ENCODE measurements at places on chromosomes 2 and 18.
A peak's percentile ranks its signal among the peaks of the same experiment; 100 is the strongest.

DNA sequence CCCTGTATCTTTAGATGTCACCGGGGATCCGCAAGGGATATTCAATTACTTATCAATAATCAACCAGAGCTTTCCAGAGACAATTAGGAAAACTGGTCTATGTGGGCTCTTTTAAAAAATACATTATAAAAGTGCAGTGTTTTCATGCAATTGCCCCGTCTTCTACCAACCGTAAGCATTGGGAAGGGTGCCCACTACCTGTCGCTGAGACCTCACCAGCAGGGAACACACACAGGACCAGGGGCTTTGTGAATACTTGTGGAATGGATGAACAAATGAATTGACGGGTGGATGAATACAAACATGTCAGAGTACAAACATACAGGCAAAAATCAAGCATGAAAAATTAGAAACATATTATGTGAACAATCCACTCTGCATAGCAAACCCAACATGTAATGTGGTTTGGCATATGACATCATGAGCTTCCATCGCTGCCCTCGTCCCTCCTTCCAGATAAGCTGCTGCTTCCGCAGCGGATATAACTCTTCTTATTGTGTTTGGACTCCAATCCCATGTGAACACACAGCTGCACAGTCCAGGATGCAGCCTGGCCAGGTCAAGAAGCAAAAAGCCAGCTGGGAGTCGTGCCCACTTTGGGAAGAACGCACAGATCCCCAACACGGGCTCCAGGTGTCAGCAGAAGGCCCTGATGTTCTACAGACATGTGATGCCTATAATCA lies 5.3 kb downstream of the FHL2 start:
- DNase-seq = no peak

DNA sequence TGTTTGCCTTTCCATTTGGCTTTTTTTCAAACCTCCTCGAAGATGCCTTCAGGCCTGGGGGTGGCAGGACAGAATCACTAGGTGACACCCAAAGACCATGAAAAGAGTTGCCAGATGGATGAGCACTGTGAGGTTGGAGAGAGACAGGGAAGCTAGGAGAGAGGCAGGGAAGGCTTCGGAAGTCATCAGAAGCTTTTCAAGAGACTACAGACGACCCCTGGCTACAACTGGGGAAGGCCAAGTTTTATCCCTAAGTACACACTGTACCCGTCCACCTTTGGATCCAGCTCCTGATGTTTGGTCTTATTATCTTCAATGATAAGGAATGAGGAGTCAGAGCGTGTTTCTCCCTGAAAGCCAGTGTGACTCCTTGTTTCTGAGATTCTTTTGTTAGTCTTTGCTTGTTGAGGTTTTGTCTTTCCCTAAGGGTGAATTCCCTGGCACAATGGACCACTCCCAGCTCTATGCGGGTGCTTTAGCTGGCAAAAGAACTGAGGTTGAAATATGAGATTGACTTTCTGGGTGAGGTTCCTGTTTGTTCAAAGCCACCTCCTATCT lies 33.4 kb upstream of the SLC9A2 start:
- no peak for DNase-seq

- no peak for DNase-seq
Measured at GRCh38 chr2:28707592-28707991, 44.0 kb upstream of the PPP1CB start.

DNA sequence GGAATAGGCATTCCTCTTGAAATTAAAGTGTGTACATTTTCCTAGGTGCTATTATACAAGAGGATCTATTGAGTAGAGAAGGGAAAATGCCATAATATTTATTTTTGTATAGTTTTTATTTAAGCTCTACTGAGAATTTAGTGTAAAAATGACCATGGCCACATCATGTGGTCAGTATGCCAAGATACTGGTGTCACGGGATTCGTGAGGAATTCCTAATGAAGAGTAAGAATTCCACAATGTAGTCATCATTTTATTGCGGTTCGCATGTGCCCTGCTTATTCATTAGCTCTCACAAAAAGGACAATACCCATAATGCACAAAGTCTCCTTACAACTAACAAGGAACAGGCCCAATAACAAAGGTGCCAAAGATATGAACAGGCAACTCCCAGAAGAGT lies 39.3 kb upstream of the PARD3B start:
- DNase-seq = no peak

DNA sequence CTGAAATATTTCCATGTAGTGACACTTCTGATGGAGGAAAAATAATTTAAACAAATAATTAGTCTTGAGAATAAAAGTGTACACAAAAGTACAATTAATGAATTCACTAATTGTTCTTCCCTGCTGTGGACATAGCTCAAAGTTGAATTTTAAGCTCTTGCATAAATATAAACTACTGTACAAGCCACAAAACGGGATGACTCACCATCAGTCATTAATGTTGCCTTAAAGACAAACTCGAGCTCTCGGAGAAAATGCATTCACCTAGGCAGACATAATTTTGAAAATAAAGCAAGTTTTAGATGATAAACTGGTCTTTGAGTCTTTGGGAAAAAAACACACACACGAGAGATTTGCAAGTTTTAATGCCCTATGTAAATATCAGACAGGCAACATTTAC lies 436.4 kb downstream of the ZNF521 start:
- no peak for DNase-seq

GRCh38 chr2:102438578-102438977 lies 15.6 kb downstream of the IL18RAP start:
- DNase-seq = no peak

GRCh38 chr18:75198036-75198435 lies 10.9 kb downstream of the PTGR3 start:
- no peak for DNase-seq

- no peak for DNase-seq
Measured at GRCh38 chr2:217863883-217864282, 138.9 kb downstream of the TNS1 start.

GRCh38 chr2:66412874-66413273 lies 22.1 kb upstream of the MEIS1 start:
- no peak for DNase-seq

DNA sequence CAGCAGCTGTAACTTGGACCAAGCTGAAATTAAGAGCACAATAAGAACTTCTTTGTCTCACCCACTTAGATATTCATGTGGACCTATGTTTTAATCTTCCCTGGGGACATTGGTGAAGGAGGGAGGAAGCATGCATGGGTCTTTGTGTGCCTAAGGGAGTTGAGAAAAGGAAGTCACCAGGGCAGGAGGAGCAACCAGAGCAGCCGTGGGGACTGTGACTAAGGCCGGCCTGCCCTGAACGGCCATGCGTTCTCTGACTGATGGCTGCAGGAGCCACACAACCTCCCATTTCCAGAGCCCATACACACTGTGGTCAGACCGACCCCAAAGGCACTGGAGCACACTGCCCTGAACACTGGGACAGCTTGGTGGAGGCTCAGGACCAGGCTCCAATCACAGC lies 43.7 kb upstream of the SLC35G4 start:
- no peak for DNase-seq

DNA sequence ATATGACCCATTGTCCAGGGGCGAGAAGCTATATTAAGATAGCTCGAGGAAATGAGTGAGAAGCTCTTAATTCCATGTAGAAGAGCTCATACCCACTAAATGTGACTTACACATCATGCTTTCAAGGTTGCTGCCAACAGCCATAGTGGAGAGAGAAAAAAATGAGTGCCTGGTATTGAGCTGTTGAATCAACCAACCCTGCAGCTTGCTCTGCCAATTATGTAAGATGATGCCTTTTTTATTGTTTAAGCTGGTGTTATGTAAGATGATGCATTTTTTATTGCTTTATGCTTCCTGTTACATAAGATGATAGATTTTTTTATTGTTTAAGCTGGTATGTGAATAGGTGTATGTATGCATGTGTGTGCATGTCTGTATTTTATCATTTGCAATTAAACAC lies 228.2 kb downstream of the CCDC178 start:
- DNase-seq = no peak

DNA sequence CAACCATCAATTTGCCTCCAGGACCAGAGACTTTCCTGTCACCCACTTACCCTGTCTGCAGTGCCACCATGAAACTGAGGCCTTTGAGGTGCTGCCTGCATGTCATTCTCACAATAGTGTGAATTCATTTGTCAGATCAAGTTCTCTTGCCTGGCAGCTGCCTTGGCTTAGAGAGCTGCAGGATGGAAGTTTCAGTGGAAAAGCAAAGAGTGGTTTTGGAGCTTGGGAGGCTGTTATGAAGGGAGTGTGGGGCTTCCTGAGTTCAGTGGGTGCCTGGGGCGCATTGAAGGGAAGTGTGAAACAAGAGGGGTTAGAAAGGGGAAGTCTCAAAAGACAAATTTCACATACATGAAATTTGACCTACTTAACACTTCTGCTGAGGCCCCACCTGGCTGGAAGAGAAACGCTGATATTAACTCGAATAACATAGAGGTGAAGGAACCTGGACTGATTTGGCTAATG lies 7.9 kb upstream of the LBH start:
- no peak for DNase-seq

- DNase-seq = peak; percentile 50
Measured at GRCh38 chr2:14632133-14632936, at the start of gene LRATD1. TSS of gene LRATD1 (plus strand) at chr2:14632717. CDS start at chr2:14633980, 1,263 bp downstream.

- no peak for DNase-seq
Measured at GRCh38 chr2:187307606-187308005, 140.4 kb downstream of the CALCRL start.

DNA sequence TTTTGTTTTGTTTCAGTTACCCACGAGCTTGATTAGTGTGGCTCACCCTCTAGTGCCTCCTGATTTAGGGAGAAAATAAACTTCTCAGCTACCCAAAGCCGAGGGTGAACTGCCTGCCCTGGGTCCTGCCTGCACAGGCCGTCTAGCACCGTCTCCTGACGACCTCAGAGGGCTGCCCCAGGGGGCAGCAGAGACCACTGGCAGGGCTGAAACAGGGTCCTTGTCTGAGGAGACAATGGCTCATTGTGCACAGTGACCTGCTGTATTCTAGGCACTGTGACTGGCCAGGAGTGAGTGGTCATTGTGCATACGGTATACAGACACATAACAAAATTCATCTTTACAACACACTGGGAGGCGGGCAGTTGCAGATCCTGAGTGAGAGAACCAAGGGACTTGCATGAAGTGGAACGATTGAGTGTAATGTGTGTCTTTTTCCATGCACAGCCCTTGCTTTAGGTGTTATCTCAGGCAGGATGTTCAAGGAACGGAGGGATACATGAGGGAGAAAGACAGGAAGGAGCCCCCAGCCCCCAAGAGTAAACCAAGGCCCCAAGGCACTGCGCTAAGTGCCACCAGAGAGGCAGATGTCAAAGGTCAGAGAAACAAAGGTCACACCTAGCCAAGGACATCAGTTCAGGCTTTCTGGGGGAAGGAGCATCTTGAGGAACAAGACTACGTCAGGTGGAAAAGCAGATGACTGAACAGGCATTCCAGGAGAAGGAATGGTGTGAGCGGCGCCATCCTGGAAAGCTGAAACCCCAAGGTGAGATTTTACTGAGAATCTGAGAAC lies 421.3 kb downstream of the LPIN1 start:
- DNase-seq = peak; percentile 60

- no peak for DNase-seq
Measured at GRCh38 chr2:46815121-46815802, 100.3 kb downstream of the MCFD2 start.

DNA sequence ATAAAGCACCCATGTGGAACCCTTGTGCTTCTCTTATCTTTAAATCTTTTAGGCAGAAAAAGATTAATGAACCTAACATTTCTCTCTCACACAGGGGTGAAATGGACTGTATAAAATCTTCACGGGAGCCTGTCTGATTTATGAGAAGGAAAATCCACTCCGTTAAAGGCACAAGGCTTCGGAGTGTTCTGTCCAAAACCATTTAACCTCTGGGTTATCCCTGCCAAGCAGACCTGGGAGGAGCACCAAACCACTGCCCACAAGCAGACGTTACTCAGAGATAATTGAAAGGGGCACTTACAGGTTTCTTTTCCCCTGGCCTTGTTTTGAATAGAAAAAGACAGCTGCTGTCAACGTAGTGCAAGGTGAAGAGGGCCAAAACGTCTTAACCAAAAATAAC lies 184.4 kb upstream of the DOK6 start:
- DNase-seq = no peak

DNA sequence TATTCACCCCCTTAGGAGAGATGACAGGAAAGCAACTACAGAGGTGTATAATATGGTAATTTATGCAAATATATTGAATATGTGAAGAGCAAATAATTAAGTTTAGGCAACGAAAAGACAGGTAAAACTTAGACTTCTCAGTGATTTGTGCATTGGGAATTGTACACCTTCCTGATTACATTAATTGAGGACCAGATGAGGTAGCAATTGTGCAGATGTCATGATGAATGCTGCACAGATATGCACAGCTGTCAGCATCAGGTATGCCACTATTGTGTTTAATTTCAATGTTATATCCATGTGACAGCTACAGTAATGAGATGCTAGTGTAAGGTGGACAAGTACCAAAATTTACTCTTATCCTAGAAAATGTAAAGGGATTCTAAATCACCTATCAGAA lies 267.2 kb upstream of the FSIP2 start:
- no peak for DNase-seq

DNA sequence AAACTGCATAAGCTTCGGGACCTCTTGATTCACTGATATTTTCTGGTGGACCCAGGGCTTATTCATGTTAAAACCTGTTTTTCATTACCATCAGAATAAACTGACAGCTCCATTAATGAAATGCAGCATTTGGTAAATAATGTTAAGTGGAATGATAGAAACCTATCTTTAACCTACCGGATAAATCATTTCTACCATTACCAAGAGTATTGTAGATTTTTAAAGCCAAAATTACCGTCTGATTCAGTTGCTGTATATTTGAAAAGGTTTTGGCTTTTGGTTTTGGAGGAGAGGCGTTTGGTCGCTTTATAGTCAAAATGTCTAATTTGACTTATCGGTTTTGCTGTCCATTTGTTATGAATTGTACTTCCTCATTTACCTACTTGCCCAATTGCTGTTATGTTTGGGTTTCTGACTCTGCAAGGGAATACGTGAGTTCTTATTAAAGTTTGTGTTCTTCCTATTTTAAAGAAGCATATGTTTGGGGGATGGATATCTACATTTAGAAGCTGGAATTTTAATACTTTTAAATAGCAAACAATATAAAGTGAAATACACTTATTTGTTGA lies 1.0 kb upstream of the CUL3 start:
- no peak for DNase-seq

- no peak for DNase-seq
Measured at GRCh38 chr2:70226781-70227180, 21.6 kb downstream of the TIA1 start.

GRCh38 chr2:230658577-230658876 lies 54.1 kb upstream of the CAB39 start:
- no peak for DNase-seq

DNA sequence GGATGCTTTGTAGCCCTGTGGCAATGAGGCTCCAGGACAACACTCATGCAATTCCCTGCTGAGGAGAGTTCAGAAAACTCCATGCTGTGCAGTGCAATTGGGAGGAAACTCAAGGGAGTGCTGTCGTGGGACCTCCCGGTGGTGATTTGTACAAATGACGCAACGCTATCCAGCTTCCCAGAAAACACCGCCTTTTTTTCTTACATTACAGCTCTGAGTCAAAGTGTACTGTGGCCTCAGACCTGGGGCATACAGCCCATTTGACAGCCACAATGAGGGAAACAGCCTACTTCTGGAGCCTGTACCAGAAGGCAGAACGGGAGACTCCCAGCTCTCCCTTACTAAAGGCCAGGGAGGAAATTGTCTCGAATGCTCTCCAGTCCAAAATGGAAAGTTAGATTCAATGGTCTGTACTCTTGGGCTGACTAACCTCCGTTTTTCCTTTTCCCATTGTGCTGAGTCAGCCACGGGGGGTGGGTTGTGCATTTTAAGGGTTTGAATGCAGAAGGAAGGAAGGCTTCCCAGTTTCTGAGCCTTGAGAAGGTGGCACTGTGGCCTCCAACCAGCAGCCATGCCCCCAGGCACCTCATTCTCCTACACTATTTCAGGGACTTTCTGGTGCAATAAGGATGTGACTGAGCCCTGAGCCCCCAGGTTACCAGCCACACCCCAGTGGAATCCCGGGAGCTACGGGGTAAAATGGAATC lies 16.4 kb upstream of the CYP1B1 start:
- DNase-seq = no peak
